K562 (cell line): ENCODE measurements at places on chromosomes 3 and 15.

GRCh38 chr3:15952543-15953175 lies 154.9 kb upstream of the ANKRD28 start:
- no peak for DNase-seq

DNA sequence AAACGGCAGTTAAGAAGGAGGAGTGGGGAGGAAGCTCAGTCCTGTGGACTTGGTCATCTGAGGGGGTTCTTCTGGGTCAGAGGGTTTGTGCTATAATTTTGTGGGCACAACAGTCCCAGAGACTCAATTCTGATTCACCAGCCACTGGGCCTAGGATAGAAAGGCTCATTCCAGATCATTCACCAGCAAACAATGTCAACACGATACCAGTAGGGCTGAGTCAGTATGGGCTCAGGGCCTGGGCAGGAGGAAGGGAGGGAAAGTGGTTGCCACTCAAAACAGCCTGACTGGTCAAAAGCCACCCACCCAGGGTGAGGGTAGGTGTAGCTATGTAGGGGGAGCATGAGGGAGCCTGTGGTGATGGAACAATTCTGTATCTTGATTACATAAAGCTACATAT lies 86.9 kb upstream of the MEX3B start:
- no peak for DNase-seq

DNA sequence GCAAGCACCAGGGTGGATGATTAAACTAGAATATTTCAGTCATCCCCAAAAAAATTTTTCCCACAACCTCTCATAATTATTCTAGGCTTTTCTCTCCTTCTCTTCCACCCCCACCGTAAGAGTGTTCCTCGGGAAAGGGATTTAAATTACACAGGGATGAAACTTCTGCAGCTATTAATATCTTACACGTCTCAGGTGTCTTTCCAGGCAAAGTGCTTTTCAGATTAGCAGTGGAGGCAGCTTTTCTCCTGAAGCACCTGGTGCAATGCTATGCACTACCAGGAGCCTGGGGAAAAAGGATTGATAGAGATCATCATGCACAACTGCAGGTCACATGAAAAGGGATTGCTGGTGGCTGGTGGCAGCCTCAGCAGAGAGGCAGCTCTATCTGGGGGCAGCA lies 250.4 kb downstream of the NTRK3 start:
- no peak for DNase-seq

- no peak for DNase-seq
Observed at GRCh38 chr15:70093070-70093469, 4.6 kb downstream of the TLE3 start.

DNA sequence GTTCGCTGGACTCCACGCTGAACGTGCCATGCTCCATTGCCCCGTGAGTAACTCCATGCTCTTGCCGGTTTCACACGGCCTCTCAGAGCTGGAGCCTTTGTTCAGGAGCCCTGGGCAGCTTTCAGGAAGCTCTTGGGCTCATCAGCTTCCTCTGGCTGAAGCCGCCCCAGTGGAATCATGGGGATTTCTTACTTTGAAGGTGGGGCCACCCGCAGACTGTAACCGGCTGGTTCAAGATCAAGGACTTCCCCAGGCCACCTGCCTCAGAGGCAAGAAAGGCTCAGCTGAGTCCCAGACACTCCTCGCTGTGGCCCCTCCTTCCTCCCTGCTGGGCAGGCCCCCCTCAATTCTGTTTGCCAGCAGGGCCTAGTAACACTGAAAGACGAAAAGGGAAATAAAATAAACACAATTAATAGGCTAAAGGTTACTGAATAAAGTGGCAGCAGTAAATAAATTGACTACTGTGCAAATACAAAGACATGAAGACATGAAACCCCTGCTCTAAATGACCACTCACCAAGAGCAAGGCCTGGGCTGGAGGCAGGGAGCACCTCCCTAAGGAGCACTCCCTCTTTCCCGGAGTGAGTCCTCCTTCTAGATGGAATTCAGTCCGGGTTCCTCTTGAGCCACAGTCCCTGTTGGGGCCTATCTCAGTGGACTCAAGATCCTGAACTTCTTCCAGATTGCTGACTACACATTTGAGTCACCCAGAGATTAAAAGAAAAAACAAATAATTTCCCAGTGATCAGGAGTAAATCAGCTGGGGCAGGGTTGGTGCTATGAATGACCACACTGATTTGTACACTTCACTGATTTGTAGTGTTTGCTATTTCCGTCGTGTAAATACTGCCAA lies 51.0 kb downstream of the ZDHHC19 start:
- DNase-seq: peak; percentile 74

GRCh38 chr3:116190095-116190494 lies 255.2 kb downstream of the LSAMP start:
- DNase-seq: no peak
